ENCODE measurements at places on chromosomes 3 and 15.

- no peaks in the 10 kb centered on the region for H3K27me3 ChIP-seq
- no peaks in the 10 kb centered on the region for H3K36me3 ChIP-seq
- DNase-seq: no peak
- H3K4me3 ChIP-seq: no peak overlapping the region
- H3K4me1 ChIP-seq: no peaks in the 10 kb centered on the region
- H3K27ac ChIP-seq: no peak overlapping the region
These were observed 26.7 kb upstream of the COL6A6 start for GRCh38 chr3:130490241-130490640.

- no peak overlapping the region for H3K27ac ChIP-seq
- H3K4me1 ChIP-seq: no peaks in the 10 kb centered on the region
- H3K36me3 ChIP-seq: no peaks in the 10 kb centered on the region
- no peak overlapping the region for H3K4me3 ChIP-seq
- DNase-seq: no peak
- H3K27me3 ChIP-seq: no peaks in the 10 kb centered on the region
These were observed 113.5 kb downstream of the VGLL4 start for GRCh38 chr3:11530153-11530721.

DNA sequence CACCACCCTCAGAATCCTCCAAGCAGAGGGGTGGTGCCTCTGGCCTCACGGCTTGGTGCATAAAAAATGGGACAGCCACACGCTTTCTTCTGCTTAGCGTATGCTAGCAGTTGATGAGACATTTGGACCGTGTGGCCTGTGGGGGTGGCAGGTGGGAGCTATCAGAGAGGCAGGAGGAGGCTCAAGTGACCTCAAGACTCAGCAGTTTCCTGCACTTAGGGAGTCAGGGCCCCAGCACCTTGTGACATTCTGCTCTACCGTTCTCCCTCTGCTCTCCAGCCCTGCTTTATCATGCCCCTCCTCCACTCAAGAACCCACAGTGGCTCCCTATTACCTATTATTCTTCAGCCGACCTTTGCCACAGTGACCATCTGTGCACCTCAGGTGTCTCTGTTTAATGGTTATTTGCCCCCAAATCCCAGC is 41.0 kb upstream of the CGNL1 start:
- H3K27me3 ChIP-seq: no peaks in the 10 kb centered on the region
- no peak for DNase-seq
- no peaks in the 10 kb centered on the region for H3K4me1 ChIP-seq
- no peak overlapping the region for H3K27ac ChIP-seq
- H3K36me3 ChIP-seq: no peaks in the 10 kb centered on the region
- H3K4me3 ChIP-seq: no peak overlapping the region

DNA sequence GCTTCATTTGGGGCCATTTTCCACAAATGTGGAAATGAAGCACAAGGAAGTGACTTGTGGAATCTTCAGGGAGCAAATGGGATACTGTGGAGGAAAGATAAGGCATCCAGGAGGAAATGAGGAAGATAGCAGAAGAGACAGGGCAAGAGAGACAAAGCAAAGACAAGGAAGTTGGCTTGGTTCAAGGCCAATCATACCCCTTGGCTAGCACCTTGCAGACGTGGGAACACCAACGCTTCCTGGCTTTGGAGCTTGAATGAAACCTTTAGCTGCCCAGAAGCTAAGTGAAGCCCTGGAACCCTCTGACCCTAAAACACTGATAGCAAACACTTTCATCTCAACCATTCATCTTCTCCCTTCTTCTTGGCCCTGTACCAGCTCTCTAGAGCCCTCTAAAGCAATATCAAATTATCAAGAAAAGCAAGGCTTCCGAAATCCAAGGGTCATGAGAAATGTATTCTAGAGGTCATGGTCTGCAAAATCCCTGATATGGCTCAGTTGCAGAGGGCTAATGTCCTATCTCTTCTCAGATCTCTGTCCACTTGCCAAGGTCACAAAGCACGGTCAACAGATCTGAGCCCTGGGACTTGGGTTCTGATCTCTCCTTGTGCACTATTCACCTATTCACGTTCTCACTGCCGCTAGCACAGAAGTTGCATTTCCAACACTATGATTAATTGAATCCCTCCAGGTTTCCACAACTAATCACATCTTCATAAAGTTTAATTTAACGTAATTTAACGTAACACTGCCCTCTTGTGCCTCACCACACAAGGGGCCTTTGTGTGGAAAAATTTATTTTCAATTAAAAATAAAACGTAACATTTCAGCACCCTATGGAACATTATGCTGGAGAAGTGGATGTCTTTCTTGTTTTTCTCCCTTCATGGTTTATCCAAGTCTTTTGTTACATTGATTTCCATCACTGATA is 557.6 kb upstream of the ADAMTS9 start:
- no peaks in the 10 kb centered on the region for H3K36me3 ChIP-seq
- no peaks in the 10 kb centered on the region for H3K4me1 ChIP-seq
- no peak for DNase-seq

GRCh38 chr3:5735896-5736295 is 548.4 kb downstream of the EDEM1 start:
- H3K36me3 ChIP-seq: no peaks in the 10 kb centered on the region
- H3K4me1 ChIP-seq: no peaks in the 10 kb centered on the region
- no peaks in the 10 kb centered on the region for H3K27me3 ChIP-seq

GRCh38 chr3:152797751-152798432 is 37.0 kb upstream of the P2RY1 start:
- no peaks in the 10 kb centered on the region for H3K27me3 ChIP-seq
- no peaks in the 10 kb centered on the region for H3K36me3 ChIP-seq
- no peak overlapping the region for H3K4me3 ChIP-seq
- no peak overlapping the region for H3K27ac ChIP-seq

DNA sequence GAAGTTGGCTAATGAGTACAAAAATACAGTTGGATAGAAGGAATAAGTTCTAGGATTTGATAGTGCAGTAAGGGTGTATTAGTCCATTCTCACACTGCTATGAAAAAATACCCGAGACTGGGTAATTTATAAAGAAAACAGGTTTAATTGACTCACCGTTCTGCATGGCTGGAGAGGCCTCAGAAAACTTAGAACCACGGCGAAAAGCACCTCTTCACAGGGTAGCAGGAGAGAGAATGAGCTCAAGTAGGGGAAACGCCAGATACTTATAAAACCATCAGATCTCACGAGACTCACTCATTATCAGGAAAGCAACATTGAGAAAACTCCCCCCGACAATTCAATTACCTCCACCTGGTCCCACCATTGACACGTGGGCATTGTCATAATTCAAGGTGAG is 483.3 kb downstream of the TUSC7 start:
- no peaks in the 10 kb centered on the region for H3K27me3 ChIP-seq
- no peak for DNase-seq
- no peaks in the 10 kb centered on the region for H3K36me3 ChIP-seq

- H3K4me3 ChIP-seq: no peak overlapping the region
- H3K36me3 ChIP-seq: no peaks in the 10 kb centered on the region
- no peaks in the 10 kb centered on the region for H3K4me1 ChIP-seq
- H3K27ac ChIP-seq: no peak overlapping the region
- no peaks in the 10 kb centered on the region for H3K27me3 ChIP-seq
These were observed 31.5 kb downstream of the ESYT3 start for GRCh38 chr3:138465925-138466324.

DNA sequence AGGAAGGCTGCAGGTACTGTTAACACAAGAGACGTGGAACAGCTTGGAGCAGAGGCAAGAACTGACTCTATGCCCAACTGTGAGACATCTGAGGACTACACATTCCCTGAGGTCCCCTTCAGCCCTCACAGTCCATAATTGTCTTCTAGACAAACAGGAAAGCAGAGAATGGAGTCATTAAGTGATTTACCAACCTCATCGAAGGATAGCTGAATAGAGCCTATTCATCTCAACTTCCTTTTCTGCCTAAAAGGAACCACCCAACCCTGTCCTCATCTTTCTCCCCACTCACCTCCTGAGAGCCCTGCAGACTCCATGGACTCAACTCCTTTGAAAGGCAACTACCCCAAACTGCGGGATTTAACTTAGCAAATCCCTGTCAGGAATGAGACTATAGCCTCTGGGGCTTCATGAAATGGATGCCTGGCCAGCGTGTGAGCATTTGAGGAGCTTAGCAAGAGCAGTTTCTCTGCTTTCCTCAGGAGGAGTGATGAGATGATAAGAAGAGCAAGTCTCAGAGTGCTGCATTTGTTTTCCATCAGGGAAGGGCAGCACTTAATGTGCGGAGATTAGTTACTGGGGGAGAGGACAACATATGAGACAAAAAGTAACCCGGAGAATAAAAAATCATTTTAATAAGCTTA is 61.5 kb upstream of the FILIP1L start:
- no peaks in the 10 kb centered on the region for H3K27me3 ChIP-seq
- DNase-seq: no peak
- no peak overlapping the region for H3K27ac ChIP-seq
- no peaks in the 10 kb centered on the region for H3K4me1 ChIP-seq

DNA sequence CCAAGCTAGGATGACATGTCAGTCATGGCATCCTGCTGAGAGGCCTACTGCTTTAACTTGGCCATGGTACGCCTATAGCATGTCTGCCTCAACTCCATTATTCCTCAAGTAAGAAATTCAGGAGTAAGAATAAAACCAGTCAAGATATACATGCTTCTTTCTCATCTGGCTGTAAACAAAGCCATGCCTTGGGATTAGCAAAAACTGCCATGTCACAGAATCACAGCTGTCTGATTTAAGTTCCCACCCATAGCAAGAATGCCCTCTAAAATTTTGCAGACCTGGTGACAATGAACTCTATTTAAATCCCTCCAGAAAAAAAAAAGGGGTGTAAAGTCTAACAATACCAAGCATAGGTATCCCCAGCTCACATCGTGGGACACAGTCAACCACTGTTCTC is 55.6 kb upstream of the ACAN start:
- H3K4me1 ChIP-seq: no peaks in the 10 kb centered on the region
- H3K4me3 ChIP-seq: no peak overlapping the region
- no peaks in the 10 kb centered on the region for H3K27me3 ChIP-seq
- no peak for DNase-seq

DNA sequence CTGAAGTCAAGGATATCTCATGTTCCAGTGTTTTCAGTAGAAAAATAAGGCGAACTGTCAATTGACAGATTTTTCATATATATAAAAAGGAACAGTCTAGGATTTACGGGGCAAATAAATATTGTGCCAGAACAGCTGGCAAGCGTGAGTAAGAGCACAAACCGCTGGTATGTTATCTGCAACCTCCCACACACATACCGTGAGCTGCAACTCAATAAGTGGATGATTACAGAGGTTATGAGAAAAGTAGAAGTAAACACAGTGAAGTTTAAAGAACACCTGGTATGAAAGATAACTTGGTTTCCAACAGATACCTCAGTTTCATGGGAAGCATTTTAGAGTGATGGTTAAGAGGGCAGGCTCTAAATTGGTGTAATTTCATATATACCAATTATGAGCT is 733.4 kb downstream of the TUSC7 start:
- no peaks in the 10 kb centered on the region for H3K27me3 ChIP-seq
- H3K4me1 ChIP-seq: no peaks in the 10 kb centered on the region
- DNase-seq: no peak
- H3K27ac ChIP-seq: no peak overlapping the region
- no peaks in the 10 kb centered on the region for H3K36me3 ChIP-seq

GRCh38 chr3:11452885-11453847 is 181.0 kb downstream of the ATG7 start:
- no peaks in the 10 kb centered on the region for H3K27me3 ChIP-seq
- no peak overlapping the region for H3K4me3 ChIP-seq
- H3K27ac ChIP-seq: no peak overlapping the region

DNA sequence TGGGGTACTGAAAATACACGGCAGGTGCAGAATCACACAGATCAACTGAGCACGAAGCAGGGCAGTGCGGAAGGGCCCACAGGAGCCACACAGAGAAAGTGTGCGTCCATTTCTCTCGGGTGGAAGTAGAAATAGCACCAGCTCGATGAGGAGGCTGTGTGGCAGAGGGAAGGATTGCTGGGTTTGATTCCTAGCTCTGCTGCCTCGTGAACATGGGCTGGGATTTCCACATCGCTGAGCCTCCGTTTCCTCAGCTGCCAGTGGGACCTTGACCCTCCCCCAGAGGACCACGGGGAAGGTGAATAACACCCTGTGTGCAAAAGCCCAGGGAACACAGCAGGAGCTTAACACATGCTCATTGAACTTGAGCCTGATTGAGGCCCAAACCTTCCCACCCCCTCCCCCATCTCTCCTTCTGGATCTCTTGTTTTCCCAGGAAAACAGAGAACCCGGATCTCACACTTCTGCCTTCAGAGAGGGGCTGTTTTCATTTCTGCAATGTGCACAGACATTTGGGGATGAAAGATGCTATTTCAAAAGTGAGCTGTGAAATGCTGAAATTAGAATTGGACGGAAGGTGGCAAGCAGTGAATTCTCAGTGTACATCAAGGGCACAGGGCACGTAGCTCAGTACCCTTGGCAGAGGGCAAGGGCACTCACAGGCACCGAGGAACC is 38.4 kb downstream of the ABTB1 start:
- no peaks in the 10 kb centered on the region for H3K4me1 ChIP-seq
- H3K36me3 ChIP-seq: no peaks in the 10 kb centered on the region
- no peak overlapping the region for H3K27ac ChIP-seq
- H3K4me3 ChIP-seq: no peak overlapping the region
- H3K27me3 ChIP-seq: no peaks in the 10 kb centered on the region
- DNase-seq: no peak

DNA sequence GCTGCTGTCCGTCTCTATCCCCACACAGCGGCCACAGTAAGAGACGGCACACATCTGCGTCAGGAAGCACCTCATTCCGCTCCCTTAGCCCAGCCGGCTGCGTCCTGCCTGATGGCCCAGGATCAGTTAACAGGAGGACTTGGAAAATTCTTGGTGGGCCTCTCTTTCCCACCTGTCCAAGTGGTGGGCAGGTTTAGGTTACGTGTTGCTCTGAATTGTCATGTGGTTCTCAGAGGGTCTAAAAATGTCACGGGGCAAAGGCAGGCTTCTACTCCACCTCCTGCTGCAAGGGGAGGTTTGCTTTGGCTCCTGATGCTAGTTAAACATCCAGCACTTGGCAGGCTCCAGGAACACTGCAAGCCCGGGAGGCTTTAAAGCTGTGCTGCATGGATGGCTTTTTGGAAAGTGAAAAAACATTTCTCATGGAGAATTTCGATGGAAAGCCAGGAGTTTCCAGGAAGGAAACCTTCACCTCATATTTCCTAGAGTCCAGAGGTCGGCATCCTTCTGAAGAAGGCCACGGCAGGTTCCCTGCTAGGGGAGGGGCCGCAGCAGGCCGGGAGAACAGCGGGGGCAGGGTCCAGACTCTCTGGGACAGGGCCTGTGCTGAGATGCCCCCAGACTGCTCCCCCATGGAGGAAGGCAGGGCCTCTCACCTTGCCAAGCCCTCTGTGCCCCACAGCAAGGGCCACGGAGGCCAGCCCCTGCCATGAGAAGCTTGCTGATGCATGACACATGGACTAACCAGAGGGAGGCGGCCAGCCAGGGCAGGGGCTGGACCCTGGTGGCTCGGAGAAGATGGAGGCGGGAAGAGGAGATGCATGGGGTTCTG is 10.8 kb downstream of the CTSH start:
- no peaks in the 10 kb centered on the region for H3K27me3 ChIP-seq
- H3K4me1 ChIP-seq: peaks cover 3% of the 10 kb centered on the region
- H3K36me3 ChIP-seq: no peaks in the 10 kb centered on the region
- H3K4me3 ChIP-seq: no peak overlapping the region
